ENCODE measurements at places on chromosomes 2 and 18.

- DNase-seq: peak; percentile 55
These were observed 2.1 kb downstream of the NEURL3 start for GRCh38 chr2:96502891-96503636.

DNA sequence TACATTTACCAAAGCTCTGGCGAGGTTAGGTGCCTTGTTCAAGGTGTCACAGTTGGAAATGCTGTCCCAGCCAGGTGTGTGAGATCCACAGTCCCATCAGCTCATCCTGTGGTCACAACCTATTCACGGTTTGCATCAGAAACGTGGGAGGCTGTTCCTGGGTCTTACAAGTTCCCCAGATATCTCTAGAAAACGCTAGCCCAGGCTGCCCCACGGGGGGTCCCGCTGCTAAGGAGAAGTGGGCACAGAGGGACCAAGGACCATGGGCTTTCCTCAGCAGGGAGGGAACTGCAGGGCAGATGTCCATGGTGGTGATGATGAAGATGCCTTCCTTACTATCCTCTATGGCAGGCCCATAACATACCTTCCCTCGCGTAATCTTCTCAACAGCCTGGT, 649 bp downstream of the FECH start:
- peak; percentile 64 for DNase-seq

DNA sequence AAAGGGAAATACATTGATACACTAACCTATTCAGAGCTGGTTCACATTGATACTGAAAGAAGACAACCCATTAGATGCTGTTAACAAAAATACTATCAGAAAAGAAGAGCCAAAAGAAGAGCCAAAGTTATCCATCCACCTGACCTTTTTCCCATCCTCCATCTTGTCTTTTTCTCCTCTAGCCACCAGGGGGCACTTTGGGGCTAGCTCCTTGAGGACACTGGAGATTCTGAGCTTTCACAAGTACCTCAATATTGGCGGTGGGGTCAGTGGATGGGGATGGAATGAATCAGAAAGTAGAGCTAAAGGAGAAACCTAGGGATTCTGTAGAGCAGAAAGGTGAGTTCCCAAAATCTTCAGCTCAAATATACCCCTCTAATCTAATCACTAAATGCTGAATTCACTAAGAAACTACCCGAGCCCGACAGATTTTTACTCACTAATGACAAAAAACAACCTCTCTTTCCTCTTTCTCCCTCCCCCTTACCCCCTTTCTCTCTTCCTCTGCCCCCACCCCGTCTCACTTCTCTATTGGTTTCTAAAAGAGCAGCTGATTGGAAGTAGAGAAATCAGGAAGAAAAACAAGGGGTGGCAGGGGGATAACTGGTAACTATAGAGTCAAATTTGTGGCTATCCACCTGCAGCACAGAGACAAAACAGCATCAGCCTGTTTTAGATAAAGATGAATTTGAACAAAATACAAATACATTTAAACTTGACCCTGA, 203.3 kb downstream of the TCF4 start:
- DNase-seq: peak; percentile 63

DNA sequence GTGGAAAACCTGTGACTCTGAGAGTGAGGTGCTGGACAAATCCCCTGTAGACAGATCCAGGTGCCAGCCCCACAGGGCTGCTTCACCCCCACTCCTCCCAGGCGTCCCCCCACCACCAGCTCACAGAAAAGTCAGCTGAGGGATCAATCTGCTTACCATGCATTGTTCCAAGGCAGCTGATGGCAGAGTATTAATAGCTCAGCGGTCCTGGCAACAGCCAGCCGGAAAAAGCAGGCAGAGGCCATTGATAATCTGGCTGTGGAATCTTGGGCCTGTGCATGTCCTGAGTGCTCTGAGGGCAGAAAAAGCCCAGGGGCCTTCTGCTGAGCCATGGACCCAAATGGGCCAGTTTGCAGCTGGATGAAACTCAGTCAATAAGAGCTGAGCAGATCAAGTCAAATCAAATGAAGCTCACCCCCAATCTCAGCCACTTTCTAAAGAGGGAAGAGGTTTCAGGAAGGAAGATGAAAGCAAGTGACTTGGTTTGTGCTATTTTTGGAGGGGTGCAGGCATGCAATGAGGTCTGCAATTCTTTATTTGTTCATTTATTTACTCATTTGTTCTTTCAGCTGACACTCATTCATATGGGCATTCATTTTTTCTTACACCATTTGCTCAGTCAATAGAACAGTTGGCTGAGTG, 63.4 kb downstream of the GYPC start:
- no peak for DNase-seq

- DNase-seq: peak; percentile 41
These were observed 125.6 kb downstream of the TMEM18 start for GRCh38 chr2:551621-552020.

GRCh38 chr18:9856092-9856491, 29.7 kb upstream of the TXNDC2 start:
- DNase-seq: no peak

- DNase-seq: peak; percentile 56
These were observed 224.9 kb downstream of the INSIG2 start for GRCh38 chr2:118312969-118313756.

All from activated CD4-positive, alpha-beta T cell treated with anti-CD3 and anti-CD28 coated beads, Interleukin-2, amount 10 ng/mL, durations not matched to agents 24 days and 14 days (primary cell).